ENCODE measurements at places on chromosomes 6 and 20.

DNA sequence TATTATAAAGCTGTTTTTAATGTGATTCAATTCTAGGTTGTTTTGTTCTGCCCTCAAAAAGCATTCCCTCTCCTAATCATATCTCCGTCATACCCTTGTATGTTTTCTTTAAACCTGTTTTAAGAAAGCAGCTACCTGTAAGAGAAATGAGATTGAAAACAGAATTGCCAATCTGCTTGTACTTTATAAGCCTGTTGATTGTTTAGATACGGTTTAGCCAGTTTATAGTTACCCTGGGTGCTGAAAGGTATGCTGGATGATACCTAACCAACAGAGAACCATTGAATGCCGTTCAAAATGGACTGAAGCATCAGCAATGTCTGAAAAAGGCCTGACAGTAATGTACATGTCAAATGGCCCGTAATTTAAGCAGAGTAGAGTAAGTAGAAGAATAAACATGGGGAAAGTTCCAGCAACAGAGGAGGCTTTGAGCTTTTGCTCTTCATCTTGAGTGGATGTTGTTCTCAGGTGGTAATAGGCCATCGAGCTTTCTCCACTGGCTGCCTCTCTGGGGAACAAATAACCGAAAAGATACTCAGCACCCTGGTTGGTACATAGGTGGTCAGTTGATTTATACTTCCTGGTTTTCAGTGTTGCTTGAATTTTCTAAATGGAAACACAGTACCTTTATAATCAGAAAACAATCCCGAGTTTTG is 27.5 kb downstream of the PTPN1 start:
- DNase-seq, result no peak

DNA sequence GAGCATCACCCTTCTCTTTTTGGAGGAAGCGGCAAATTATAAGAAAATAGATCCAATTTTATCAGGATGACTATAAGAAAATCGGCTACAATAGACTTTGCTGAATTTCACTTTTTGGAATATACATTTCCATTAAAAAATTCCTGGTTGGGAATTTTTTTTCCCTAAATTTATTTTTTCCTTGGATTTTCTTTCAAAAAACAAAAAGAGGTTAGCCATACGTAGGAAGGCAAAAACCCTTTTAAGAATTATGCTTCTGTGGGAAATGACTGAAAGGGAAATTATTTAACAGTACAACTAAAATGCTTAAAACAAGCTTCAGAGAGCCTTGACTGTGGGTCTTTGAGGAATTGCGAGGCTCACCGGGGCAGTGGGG is 86.9 kb downstream of the SLC22A23 start:
- no peak for DNase-seq

DNA sequence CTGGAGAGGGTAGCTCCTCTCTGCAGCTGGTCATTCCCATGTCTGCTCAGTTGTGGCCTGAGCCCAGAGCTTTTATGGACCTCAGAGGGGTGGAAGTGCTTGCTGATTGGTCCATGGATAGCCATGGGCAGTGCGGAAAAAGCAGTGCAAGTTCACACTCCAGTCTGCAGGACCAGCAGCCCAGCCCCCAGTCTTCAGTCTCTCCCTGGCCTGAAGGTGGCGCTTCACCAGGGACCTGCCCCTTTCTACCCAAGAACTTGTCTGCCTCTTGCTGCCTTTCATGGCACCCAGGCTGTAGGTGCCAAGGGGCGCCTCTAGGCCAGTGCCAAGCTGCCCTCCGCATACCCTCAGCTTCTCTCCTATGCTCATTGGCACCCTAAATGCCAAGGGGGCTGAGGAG is 91.0 kb downstream of the TBXT start:
- DNase-seq, result no peak

DNA sequence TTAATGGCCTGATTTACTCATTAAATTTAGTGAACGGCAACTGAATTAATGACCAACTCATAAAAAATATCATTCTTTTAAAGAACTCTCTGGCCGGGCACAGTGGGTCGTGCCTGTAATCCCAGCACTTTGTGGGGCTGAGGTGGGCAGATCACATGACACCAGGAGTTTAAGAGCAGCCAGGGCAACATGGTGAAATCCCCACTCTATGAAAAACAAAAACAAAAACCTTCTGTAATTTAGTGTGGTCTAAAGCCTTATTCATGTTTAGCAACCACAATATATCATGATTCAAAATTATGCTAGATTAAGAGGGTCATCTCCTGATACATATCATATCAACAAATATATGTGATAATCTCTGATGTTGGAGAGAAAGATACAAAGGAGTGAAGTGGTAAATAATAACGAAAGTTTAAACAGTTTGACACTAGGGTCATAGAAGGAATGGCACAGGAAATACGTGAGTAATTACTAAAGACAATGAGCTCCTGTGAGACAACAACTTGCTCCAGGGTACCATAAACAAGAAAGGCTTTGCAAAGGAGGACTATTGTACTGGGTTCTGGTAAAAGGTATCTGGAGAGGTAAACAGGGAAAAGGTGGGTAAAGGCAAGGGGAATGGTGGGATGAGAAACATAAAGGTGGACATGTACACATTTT is 5.7 kb downstream of the ELOVL4 start:
- DNase-seq, result no peak

- DNase-seq, result no peak
Measured at GRCh38 chr6:43715056-43715788, 27.6 kb upstream of the MRPS18A start.

GRCh38 chr20:13671512-13671911 is 32.8 kb upstream of the TASP1 start:
- no peak for DNase-seq

DNA sequence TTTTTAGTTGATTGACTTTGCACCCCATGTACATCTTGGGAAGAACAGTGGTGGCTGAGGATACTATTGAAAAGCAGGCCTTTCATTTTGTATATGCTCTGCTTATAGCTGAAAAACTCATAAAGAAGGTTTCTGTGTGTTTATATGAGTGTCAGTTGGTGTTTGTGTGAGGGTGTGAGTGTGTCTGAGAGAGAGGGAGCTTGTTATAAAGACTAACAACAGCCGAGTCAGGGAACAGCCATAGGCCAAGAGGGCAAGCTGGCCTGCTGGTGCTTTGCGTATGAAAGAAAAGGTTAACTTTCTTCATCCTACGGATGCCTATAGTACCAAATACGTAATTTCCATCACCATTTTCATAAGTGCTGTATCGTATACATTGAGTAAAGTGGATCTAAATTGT is 88.3 kb downstream of the MTHFD1L start:
- no peak for DNase-seq

DNA sequence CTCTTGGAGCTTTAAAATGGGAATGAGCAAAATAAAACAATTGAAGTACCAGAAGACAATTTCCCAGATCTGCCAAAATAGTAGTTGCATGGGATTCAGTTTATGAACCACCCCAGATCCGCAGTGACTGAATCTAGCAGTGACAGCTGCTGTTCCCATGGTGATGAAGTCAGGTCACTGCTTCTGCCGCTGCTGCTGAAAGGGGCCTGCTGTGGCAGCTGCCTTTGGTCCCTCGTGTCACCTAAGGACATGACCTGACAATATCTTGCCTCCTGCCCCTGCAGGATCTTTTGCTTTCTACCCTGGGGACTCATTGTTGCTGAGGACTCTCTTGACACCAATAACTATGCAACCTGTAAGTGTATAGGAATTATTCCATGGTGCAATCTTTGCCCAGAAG is 34.3 kb upstream of the OGFRL1 start:
- no peak for DNase-seq

DNA sequence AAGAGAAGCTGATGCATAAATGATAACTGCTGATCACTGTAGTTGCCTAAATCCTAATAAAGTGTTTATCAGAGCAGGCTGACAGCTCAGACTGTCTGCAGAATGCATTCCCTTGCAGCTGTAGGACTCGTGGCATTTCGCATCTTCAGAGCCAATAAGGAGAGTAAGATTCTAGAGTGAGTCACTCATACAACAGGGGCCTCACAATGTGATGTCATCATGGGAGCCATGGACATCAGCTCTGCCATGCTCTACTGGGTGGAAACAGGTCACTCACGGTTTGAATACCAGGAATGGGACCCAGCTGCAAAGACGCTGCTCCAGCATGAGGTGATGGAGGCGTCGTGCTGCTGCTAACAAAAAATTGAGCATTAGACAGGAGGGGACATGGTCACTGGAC is 7.4 kb downstream of the FAM209B start:
- DNase-seq, result no peak

- DNase-seq, result no peak
Measured at GRCh38 chr20:53853111-53853713, 217.2 kb downstream of the BCAS1 start.

- no peak for DNase-seq
Measured at GRCh38 chr20:35006531-35006971, 50.9 kb downstream of the MYH7B start.

GRCh38 chr6:169075211-169075914 is 178.3 kb downstream of the THBS2 start:
- DNase-seq, result no peak

- DNase-seq, result no peak
Measured at GRCh38 chr6:105317607-105318533, 85.0 kb downstream of the PREP start.

DNA sequence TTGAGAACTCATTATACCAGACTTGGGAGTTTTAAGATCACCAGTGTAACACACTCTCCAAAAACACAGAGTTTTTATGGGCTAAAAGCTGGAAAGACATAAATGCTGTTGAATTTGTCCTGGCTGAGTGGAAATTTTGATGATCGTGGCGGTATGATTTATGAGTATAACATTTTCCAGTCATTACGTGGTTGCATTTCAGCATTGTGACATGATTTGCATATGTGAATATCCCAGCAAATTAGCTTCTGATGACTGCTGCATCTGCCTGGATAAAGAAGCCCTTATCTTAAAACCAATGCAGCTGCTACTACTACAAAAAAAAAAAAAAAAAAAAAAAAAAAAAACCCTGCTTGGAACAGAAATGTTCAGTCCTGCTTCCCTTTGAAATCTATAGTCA is 850.9 kb downstream of the TFAP2A start:
- DNase-seq, result no peak

DNA sequence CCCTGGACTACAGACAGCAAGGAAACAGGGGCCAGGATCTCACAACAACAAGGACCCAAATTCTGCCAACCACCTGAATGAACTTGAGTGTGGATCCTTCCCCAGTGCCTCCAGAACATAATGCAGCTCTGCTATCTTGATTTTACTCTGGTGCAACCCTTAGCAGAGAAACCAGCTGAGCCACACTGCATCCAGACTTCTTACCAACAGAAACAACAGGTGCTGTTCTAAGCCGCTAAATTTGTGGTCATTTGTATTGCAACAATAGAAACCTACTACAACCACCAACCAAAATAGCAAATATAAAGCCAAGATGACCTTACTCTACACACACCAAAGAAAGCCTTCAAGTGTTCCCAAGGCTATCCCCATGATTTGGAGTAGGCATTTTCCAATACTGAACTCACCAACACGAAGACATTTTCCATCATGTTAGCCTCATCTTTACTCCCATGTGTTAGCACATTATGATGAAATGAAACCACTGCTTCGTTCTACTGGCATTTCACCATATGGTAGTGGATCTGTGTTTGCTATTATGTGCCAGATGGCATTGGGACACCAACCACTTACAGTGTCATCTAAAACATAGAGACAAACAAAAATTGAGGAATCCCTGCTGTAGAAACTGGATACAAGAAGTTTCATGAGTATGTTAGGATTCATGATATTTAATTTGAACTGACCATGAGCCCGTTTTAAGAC is 249.8 kb upstream of the ID4 start:
- no peak for DNase-seq

DNA sequence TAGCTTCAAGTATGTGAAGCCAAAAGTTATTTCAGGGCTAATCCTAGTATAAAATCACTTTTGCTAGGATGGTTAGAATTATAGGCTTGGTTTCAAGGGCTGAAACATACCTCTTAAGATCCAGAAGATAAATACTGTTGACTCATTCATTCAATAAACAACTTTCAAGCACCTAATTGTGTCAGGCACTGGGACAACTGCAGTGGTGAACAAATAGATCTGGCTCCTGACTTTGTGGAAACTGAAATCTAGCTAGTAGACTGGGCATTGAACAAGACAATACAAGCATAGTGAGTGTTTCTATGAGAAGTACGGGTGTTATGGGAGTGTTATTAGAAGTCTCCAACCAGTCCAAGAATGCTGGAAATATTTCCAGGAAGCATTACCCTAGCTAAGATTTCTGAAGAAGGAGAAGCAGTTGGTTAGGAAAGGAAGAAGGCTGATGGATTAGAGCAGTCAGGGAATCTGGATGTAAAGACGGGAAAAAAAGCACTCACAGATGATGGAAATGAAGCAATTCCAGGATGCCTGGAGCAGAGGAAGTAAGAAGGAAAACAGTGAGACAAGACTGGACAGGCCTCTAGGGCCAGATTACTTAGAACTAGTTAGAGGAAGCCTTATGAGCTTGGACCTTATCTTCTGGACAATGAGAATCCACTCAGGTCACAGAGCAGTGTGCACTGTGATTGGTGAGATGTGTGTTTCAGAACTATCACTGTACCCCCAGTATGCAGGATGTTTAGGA is 132.6 kb upstream of the RAB32 start:
- no peak for DNase-seq

DNA sequence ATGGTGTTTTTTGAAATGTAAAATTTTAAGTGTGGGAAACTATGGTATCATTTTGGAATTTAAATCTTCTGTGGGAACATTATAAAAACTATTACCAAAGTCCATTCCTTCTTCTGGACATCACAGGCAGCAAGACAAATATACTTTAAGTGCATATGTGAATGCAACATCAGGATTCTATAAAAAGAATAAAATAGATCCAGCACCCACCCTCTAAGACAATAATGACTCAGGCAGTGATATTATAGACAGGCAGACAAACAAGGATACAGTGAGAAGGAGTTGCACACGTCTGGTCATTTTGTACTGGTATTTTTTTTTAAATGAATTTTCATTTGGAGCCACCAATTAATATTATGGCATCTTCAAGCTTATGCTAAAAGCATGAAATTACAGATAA is 21.1 kb upstream of the NEDD9 start:
- no peak for DNase-seq

- no peak for DNase-seq
Measured at GRCh38 chr6:82015526-82015925, 232.0 kb downstream of the IBTK start.

DNA sequence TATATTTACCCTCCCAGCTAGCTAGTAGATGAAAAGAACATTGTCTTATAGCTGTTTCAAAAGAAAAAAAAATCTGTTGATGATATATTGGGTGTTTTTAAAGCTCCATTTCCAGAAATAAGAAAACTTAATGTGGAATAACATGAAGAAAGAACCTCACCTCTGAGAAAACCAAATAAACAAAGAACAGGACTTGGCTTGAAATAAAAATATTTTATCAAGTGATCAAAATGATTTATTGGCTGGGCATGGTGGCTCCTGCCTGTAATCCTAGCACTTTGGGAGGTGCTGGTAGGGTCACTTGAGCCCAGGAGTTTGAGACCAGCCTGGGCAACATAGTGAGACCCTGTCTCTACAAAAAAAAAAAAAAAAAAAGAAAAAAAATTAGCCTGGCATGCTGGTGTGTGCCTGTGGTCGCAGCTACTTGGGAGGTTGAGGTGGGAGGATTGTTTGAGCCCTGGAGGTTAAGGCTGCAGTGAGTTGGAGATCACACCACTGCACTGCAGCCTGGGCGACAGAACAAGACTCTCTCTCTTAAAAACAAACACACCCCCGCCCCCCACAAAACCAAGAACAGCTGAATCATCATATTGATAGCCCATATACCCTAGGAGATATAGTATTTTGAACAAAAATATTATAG is 7.9 kb downstream of the RNF24 start:
- DNase-seq, result no peak

- DNase-seq, result no peak
Measured at GRCh38 chr6:79697430-79697829, 66.3 kb downstream of the SH3BGRL2 start.

All from kidney glomerular epithelial cell (primary cell).